Hematopoietic multipotent progenitor cell (in vitro differentiated cells): ENCODE measurements at places on chromosomes 2 and 18. TPM values are rescaled to one million over a fixed set of nuclear protein-coding genes. Genes with fewer than 3 reads are reported as not detected.

DNA sequence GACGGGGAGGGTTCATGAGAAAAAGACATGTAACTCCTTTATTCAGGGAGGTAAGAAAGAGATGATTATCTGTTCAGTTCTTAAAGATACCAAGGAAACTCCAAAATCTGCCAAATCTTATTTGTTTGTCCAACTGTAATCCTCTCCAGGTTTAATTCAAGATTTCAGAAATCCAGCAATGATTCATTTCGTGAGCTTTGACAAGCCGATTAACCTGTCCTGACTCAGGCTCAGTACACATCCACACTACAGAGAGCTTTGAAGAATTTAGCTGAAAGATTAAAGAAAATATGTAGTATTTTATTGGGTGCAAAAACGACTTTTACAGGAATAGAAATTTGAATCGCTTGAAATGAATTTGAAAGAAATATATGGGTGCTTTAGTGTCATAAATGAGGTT, 1.1 kb downstream of the SPAG16 start:
- no peak for DNase-seq

DNA sequence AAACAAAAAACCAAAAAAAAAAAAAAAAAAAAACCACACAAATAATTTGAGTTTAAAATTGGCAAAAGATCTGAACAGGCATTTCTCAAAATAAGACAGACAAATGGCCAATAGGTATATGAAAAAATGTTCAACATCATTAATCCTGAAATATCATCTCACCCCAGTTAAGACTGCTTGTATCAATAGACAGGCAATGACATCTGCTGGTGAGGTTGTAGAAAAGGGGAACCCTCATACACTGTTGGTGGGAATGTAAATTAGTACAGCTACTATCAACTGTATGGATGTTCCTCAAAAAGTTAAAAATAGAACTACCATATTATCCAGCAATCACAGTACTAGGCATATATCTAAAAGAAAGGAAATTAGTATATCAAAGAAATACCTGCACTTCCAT, 523.1 kb downstream of the XIRP2 start:
- no peak for DNase-seq

- DNase-seq: no peak
Measured at GRCh38 chr18:74139411-74139810, 8.2 kb downstream of the FBXO15 start.

DNA sequence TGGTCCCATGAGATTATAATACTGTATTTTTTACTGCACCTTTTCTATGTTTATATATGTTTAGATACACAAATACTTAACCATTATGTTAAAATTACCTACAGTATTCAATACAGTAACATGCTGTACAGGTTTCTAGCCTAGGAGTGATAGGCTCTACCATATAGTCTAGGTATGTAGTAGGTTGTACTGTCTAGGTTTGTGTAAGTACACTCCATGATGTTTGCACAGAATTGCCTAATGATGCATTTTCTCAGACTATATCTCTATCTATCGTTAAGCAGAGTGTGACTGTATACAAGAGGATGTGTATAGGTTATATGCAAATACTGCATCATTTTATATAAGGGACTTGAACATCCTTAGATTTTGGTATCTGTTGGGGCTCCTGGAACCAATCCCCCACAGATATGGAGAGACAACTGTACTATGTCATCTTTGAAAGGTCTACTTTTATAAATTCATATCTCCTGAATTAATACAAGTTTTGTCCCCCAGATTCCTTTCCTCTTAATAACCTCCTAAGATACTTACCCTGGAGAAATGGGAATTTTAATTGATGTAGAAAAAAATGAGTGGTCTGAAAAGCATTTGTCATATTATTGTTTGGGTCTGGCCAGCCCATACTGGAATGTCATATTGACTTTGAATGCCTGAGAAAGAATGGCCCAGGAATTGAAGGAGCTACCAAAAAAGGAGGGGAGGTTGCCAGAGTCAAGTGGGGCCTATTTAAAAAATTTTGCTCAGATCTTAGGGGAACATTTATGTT, 36.6 kb downstream of the EHBP1 start:
- no peak for DNase-seq

Gene BMP10
- total RNA-seq: under 0.01 TPM
